ENCODE measurements at places on chromosomes 16 and 17. TPM values are rescaled to one million over a fixed set of nuclear protein-coding genes. Genes with fewer than 3 reads are reported as not detected.

The OR1F1 gene
- 0.93 TPM for polyA plus RNA-seq

DNA sequence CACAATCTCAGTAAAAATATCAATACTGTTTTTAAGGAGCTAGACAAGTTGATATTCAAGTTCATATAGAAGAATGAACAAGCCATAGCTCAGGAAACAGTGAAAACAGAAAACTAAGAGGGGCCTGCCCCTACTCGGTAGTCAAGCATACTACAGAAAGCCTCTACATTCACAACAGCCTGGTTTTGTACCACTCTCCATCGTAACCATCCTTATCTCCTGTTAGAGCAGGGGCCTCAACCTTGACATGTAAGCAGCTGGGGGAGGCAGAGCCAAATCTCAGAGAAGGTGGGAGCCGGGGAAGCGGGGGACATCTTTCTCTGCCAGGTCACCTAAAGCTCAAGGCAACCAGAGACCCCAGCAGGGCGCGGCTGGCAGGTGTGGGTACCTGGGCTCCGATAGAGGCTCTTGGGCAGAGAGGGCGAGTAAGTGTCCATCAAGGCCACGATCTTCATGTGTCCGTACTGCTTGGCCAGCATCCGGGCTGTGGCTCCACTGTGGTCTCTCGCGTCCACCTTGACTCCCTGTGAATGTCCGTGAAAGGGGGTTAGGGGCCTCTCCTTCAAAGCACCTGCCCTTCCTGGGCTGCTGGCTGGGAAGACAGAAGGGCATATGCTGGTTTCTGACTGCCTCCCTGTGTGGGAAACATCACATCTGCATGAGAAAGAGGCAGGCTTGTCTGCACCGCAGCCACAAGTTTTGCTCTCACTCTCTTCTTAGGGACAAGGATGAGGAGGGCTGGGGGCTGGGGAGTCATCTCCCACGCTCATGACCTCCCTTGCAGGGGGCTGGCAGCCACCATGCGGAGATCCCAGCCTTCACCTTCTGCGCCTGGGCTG lies 20.2 kb downstream of the ANKS3 start:
- H3K4me3 ChIP-seq, result peak overlapping the region; percentile 11
- H3K4me1 ChIP-seq, result peaks cover 13% of the 10 kb centered on the region
- H3K36me3 ChIP-seq, result peaks cover 24% of the 10 kb centered on the region
- H3K27me3 ChIP-seq, result no peaks in the 10 kb centered on the region
- H3K27ac ChIP-seq, result no peak overlapping the region
- DNase-seq, result no peak

- no peak for DNase-seq
- 0 out of 2 replicates have a peak, but pooled peaks cover 2% of the 10 kb centered on the region for H3K4me1 ChIP-seq
- no peak overlapping the region for H3K4me3 ChIP-seq
- H3K36me3 ChIP-seq, result no peaks in the 10 kb centered on the region
- H3K27ac ChIP-seq, result no peak overlapping the region
Observed at GRCh38 chr16:70730944-70731343, 45.1 kb upstream of the MTSS2 start.

GRCh38 chr17:44916781-44917241 lies 1.5 kb upstream of the GFAP start:
- DNase-seq, result no peak
- no peak overlapping the region for H3K27ac ChIP-seq
- peaks cover 7% of the 10 kb centered on the region for H3K27me3 ChIP-seq
- peaks cover 15% of the 10 kb centered on the region for H3K4me1 ChIP-seq

GRCh38 chr17:47301161-47301560 lies 22.6 kb upstream of the EFCAB13 start:
- no peaks in the 10 kb centered on the region for H3K27me3 ChIP-seq
- no peaks in the 10 kb centered on the region for H3K36me3 ChIP-seq
- DNase-seq, result no peak
- H3K27ac ChIP-seq, result no peak overlapping the region

All from H1 (cell line).